ENCODE measurements at places on chromosomes 12 and 14.

GRCh38 chr12:107491856-107492255 lies 193.7 kb upstream of the PWP1 start:
- no peaks in the 10 kb centered on the region for H3K4me1 ChIP-seq
- DNase-seq: no peak
- no peaks in the 10 kb centered on the region for H3K36me3 ChIP-seq
- no peak overlapping the region for H3K4me3 ChIP-seq

DNA sequence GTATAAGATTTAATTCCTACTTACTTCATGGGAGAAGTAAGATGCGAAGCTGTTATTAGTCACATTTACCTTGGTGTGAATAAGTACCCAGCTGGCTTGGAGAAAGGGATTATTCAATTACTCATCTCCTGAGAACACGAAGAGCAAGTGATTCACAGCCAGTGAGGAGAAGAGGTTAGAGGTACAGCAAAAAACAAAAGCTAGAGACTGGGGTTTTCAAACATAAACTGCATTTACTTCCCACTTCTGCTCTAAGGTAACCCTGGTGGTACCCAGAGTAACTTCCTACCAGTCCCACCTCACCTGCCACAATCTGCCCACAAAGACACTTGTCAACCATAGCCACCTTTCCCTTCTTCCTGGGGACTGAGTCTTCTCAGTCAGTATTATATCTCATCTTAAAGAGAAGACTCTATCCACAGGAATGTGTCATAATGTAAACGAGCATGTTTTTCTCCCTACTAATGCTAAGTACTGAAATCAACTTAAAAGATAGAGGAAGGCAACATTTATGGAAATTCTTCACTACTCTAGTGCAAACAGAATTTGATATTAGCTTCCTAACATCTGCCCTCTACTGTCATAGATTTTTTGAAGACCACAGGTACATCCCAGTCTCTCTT lies 6.0 kb upstream of the IL22 start:
- no peak overlapping the region for H3K4me3 ChIP-seq
- DNase-seq: no peak
- no peaks in the 10 kb centered on the region for H3K36me3 ChIP-seq
- H3K27ac ChIP-seq: no peak overlapping the region
- peaks cover 1% of the 10 kb centered on the region for H3K4me1 ChIP-seq

GRCh38 chr12:29528161-29528560 lies 30.7 kb upstream of the OVCH1 start:
- H3K27me3 ChIP-seq: no peaks in the 10 kb centered on the region
- no peak overlapping the region for H3K4me3 ChIP-seq
- H3K27ac ChIP-seq: no peak overlapping the region
- H3K4me1 ChIP-seq: no peaks in the 10 kb centered on the region
- H3K36me3 ChIP-seq: no peaks in the 10 kb centered on the region
- no peak for DNase-seq

DNA sequence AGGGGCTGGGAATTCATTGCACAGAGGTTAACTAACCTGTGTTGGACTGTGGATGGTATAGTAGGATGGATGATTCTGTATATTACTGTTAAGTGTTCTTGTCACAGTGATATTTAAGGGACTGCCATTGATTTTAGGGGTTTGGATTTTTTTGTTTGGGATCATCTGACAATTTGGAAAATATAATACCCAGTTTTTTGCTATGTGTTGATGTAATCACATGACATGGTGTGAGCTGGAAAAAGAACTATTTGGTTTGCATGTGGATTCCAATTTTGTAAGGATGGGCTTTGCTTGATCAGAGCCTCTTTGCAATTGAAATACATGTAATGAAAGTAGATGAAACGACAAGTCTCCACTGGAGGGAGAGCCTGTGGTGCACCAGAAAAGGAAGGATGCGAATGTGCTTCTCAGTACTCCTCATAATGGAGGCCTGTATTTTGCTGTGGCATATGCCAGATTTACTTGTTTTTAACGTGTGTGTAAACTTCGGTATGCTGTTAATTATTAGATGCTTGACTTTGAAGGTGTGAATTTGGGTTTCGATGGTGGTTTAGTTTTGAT lies 2.7 kb downstream of the DYRK2 start:
- no peak overlapping the region for H3K27ac ChIP-seq
- DNase-seq: no peak
- no peaks in the 10 kb centered on the region for H3K27me3 ChIP-seq
- peaks cover 4% of the 10 kb centered on the region for H3K36me3 ChIP-seq
- H3K4me1 ChIP-seq: peaks cover 9% of the 10 kb centered on the region

DNA sequence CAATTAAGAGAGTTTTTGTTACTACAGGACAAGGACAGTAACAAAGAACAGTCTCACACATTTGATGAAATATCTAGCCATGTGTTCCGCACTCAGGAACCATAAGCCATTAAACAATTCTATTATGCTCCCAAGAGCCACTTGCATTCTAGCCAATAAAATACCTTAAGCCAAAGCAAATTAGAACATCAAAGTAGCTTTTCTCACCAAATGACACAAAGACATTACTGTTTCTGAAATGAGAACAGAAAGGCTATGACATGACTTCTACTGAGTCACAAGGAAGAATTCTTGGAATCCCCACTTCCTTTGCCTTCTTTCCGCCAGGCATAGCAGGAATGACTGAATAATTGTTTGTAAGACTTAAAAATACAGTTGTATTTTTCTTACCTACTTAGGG lies 445.8 kb downstream of the ATP23 start:
- no peak overlapping the region for H3K27ac ChIP-seq
- H3K4me1 ChIP-seq: peaks cover 2% of the 10 kb centered on the region
- no peak for DNase-seq
- no peaks in the 10 kb centered on the region for H3K36me3 ChIP-seq
- H3K27me3 ChIP-seq: no peaks in the 10 kb centered on the region

DNA sequence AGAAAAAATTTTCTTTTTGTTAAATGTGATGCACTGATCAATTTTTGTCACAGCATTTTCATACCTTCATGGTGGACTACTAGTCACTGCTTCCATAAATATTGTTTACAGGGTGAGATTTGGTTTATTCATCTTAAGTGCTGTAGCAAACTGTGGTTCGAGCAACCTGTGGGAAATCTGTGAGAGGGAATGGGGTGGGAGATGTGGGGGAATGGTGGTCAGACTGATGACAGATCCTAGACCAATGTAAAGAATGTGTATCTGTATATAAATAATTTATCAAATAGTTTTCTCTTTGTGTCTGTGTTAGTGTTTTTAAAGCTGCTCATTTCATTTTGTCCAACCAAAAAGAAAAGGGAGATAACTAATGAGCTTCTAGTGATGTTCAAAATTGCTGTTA lies 26.7 kb downstream of the CSRP2 start:
- peaks cover 93% of the 10 kb centered on the region for H3K36me3 ChIP-seq
- no peaks in the 10 kb centered on the region for H3K4me1 ChIP-seq
- no peaks in the 10 kb centered on the region for H3K27me3 ChIP-seq
- H3K27ac ChIP-seq: no peak overlapping the region
- H3K4me3 ChIP-seq: no peak overlapping the region

- no peak overlapping the region for H3K27ac ChIP-seq
- no peak overlapping the region for H3K4me3 ChIP-seq
- H3K4me1 ChIP-seq: no peaks in the 10 kb centered on the region
Observed at GRCh38 chr14:55354500-55354899, 57.1 kb downstream of the ATG14 start.

GRCh38 chr12:117024961-117025480 lies 74.2 kb downstream of the TESC start:
- H3K4me1 ChIP-seq: peaks cover 3% of the 10 kb centered on the region
- no peak overlapping the region for H3K27ac ChIP-seq
- H3K36me3 ChIP-seq: peaks cover 71% of the 10 kb centered on the region
- no peaks in the 10 kb centered on the region for H3K27me3 ChIP-seq

DNA sequence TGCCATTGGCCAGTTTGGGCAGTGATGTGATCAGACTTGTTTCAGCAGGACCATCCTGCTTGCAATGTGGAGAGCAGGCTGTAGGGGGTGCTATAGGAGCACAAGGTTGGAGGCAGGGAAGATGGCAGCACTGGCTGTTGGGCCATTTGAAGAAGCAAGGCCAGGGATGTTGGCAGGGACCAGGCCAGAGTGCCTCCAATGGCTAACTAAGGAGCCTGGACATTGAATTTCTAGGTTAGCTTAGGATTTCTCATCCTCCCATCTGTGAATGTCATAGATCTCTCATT lies 23.5 kb downstream of the FGF23 start:
- no peaks in the 10 kb centered on the region for H3K27me3 ChIP-seq
- H3K36me3 ChIP-seq: peaks cover 7% of the 10 kb centered on the region
- no peaks in the 10 kb centered on the region for H3K4me1 ChIP-seq
- DNase-seq: peak; percentile 36
- H3K27ac ChIP-seq: no peak overlapping the region

GRCh38 chr12:32454075-32454474 lies 54.7 kb downstream of the FGD4 start:
- H3K36me3 ChIP-seq: no peaks in the 10 kb centered on the region
- peak; percentile 65 for DNase-seq
- no peaks in the 10 kb centered on the region for H3K4me1 ChIP-seq
- no peaks in the 10 kb centered on the region for H3K27me3 ChIP-seq
- no peak overlapping the region for H3K4me3 ChIP-seq
- peak overlapping the region; percentile 74 for H3K27ac ChIP-seq
